M059J (cell line): ENCODE measurements at places on chromosomes 6 and 20. TPM values are rescaled to one million over a fixed set of nuclear protein-coding genes. Genes with fewer than 3 reads are reported as not detected.

DNA sequence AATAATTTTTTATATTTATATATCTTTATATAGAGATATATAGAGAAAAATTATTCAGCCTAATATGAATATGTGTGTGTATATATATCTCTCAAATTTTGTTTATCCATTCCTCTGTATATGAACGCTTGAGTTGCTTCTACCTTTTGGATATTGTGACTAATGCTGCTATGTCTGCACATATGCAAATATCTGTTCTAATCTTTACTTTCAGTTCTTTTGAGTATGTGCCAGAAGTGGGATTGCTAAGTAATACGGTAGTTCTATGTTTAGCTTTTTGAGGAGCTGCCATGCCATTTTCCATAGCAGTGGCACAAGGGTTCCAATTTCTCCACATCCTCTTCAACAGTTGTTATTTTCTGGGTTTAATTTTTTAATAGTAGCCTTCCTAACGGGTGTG lies 72.8 kb upstream of the CEP85L start:
- DNase-seq, result no peak

GRCh38 chr6:95142661-95143335 lies 434.5 kb upstream of the MANEA start:
- no peak for DNase-seq

DNA sequence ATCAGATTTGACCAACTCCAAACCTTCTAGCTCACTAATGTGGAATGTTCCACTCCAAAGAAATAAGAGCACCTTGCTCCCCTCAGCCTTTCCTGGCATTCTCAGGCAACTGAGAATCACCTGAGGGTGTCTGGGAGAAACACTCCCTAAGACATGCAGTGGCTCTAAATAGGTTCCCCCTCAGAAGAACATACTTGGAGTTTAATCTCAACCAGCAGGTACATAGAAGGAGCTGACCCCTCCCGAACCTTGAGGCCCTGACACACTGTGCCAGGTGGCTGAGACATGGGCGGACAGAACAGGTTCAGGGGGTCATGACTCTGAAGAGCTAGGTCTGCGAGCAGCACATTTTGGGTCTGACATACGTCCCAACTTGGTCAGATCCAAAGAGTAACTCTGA lies 107.6 kb upstream of the MAP3K4 start:
- no peak for DNase-seq

DNA sequence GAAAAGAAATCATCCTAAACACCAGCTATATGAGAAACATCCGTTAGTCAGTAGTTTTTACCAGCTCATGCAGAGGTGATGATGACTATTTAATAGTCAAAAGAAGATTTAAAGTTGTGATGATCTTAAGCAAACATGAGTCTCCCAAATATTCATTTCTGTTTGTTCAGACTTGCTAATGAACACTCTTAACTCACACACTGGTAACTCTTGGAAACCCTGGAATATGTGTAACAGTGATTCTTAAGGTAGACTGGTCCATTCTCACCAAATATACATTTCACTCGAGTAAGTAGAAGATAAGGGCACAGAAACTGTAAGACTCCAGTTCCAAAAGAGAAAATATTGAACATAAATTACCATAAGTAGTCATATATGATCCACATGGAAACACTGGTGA lies 29.1 kb downstream of the RSPO3 start:
- DNase-seq, result no peak

Gene C6orf163
- not detected in 2 replicates for total RNA-seq

Gene PRR3
- total RNA-seq, result 21.2 and 45.8 TPM in 2 replicates

Gene TMC2
- not detected in 2 replicates for total RNA-seq

Gene NRN1
- 105 and 115 TPM in 2 replicates for total RNA-seq
